ENCODE measurements at places on chromosomes 7 and 10. TPM values are rescaled to one million over a fixed set of nuclear protein-coding genes. Genes with fewer than 3 reads are reported as not detected.

Gene CREB3L2
- polyA plus RNA-seq, result 49.4 TPM

Gene FHIP2A
- polyA plus RNA-seq, result 29.7 TPM

Gene VGF
- 0.21 TPM for polyA plus RNA-seq

Gene ZMYND11
- 111 TPM for polyA plus RNA-seq

Gene INA
- 1.2 TPM for polyA plus RNA-seq

Gene INPP5A
- polyA plus RNA-seq, result 31.5 TPM

Gene MAGI2
- 41.0 TPM for polyA plus RNA-seq

Gene BHLHA15
- polyA plus RNA-seq, result not detected

Gene ZPBP
- polyA plus RNA-seq, result 0.28 TPM

Gene TMEM213
- 45.9 TPM for polyA plus RNA-seq

Gene COBL
- polyA plus RNA-seq, result 20.6 TPM

Gene OR2A1
- 1.2 TPM for polyA plus RNA-seq

Gene DGKB
- polyA plus RNA-seq, result 2.6 TPM

Gene RADIL
- polyA plus RNA-seq, result 2.1 TPM

Gene SLK
- polyA plus RNA-seq, result 61.0 TPM

Gene GIMAP6
- polyA plus RNA-seq, result 16.3 TPM

Gene MEOX2
- polyA plus RNA-seq, result 0.78 TPM

Gene IQUB
- 4.4 TPM for polyA plus RNA-seq

Gene ASAH2B
- polyA plus RNA-seq, result 11.1 TPM

Gene PITX3
- 1.0 TPM for polyA plus RNA-seq

Gene IDI2
- not detected for polyA plus RNA-seq

Gene FFAR4
- not detected for polyA plus RNA-seq

Gene ABCB1
- polyA plus RNA-seq, result 25.8 TPM

Gene GARIN1A
- polyA plus RNA-seq, result 3.4 TPM

Gene GNAT3
- polyA plus RNA-seq, result not detected
